ENCODE measurements at places on chromosomes 12 and 14.

DNA sequence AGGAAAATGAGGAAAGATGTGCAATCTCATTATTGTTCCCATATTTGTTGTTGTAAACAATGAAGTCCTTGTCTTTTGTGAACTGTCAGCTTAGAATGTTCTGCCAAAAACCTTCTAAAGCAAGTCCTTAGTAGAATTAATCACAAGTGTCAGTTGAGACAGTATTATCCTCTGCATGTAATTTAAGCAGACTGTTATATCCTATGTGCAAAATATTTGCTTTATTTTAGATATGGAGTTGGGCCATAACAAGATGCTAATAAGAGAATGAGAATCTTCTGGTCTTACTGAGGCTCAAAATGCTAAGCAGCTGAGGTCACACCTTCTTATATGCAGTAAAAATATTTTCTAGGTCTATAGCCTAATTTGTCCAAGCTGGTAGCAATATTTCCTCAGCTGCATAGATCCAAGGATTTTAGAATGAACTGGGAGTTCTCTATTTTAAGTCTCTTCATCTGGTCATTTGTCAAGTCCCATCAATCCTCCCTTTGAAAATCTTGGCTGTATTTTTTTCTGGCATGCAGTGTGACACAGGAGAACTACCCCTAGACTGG is 222.3 kb upstream of the NAV3 start:
- DNase-seq, result no peak

DNA sequence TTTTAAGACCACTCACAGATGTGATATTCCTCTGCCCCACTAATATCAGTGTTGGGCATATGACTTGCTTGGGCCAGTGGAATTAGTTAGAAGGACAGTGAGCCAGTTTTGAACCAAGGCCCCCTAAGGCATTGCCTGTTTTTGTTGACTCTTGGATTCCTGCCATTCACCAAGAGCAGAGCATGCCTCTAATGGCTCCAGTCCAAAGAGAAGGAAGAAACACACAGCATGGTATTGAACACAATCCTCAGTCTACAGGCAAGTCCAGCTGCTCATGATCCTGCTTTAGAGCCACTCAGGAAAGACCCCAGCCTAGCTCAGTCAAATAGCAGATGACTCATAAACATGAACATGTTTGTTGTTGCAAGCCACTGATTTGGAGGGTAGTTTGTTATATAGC is 1201.5 kb downstream of the BCL11B start:
- no peak for DNase-seq

GRCh38 chr12:737122-737739 is 15.1 kb upstream of the WNK1 start:
- no peak for DNase-seq

GRCh38 chr14:105700622-105701288 is 174.4 kb downstream of the TMEM121 start:
- DNase-seq, result no peak

DNA sequence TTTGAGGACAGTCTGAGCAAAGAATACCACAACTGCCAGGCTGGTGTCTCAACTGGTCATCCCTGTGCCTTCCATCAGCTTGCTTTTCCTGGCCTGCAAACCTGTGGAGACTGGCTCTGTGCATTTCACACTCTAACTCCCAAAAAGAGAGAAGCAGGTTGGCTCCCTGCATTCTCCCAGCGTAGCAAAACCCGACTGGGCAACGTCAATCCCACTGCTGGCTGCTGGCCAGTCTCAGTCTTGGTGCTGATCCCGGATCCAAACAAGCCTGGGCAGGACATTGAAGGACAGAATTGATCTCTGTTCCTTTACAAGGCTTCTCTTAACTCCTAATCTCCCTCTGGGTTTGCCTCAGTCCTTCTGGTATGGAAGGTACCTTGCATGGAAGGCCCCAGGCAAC is 65.4 kb downstream of the FZD10 start:
- DNase-seq, result no peak

GRCh38 chr14:95356245-95356869 is 36.6 kb upstream of the CLMN start:
- no peak for DNase-seq

DNA sequence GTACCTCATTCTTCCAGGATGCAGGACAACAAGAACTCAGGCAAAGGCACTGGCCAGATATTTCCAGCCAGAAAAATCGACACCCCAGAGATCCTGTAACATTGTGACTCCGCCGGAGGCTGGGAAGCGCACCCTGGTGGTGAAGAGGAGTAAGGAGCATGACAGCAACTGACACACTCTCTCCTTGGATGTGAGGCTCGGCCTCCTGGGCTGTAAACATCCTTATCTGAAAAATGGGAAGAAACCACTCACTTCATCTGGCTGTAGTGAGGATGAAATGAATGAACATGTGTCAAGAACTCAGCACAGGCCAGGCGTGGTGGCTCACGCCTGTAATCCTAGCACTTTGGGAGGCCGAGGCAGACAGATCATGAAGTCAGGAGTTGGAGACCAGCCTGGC is 27.5 kb downstream of the TCHP start:
- DNase-seq, result peak; percentile 17

GRCh38 chr12:3559601-3560294 is 68.7 kb downstream of the PRMT8 start:
- no peak for DNase-seq

- DNase-seq, result no peak
Measured at GRCh38 chr14:22522466-22522957, 66.5 kb downstream of the DAD1 start.

Measured in Panc1 (cell line).